ENCODE measurements at places on chromosomes 12 and 14.

- no peak for DNase-seq
Observed at GRCh38 chr12:21906919-21907493, 34.2 kb downstream of the ABCC9 start.

DNA sequence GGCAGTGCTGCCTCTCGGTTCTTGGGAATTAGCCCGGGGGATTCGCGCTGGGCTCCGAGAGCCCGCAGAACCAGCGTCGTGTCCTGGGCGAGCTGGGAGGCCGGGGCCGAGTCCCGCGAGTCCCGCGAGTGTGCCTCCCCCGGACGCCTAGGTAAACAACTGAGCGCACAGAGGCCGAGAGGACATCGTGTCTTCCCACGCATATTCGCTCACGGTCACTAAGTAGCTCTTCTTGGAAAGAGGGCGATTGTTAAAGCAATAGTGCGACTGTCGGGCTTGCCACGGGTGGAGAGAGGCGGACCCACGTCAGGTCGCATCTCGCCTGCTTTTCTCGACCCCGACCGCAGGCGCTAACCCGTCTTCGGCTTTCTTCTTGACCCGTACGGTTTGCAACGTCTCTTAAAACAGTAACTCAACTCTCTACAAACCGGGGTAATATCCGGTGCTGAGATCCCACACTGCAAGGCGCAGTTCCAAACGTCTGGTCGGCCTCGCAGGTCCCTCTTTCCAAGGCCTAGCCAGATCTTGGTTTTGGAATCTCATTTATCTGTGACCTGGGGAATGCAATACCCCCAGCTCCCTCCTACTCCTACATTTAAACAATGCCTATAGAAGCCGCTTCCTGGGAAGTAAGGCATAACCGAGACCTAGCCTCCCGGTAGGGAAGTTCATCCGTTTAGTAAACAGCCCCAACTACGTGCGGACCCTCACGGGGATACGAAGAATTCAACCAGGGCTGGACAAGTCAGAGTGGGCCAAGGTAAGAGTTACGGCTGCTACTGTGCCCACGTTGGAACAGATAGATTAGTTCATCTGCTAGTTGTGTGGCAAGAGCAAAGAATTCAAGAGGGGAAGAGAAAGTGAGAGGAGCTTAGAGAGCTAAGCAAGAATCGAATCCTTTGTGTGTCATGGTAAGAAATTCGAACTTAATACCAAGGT lies 736 bp upstream of the PHLDA1 start:
- no peak for DNase-seq

GRCh38 chr14:24943024-24943423 lies 106.9 kb downstream of the STXBP6 start:
- DNase-seq: no peak

DNA sequence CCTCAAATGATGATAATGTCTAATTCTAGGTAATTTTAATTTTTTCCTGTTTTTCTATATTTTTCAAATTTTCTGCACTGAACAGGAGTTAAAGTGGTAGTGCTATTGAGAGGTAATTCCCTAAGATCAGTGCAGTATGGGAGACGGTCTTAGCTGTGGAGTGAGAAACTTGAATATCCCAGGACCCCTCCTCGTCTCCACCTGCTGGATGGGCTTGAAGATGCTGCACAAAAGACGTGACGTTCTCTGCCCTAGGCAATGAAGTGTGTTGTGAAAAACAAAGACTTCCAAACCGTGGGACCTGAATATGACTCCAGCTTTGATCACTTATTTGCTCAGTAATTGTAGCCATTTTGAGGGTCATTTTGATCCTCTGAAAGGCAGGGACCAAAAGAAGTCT lies 298.1 kb downstream of the VRK1 start:
- no peak for DNase-seq

GRCh38 chr12:106919910-106920544 lies 35.7 kb upstream of the TMEM263 start:
- DNase-seq: no peak

- DNase-seq: no peak
Observed at GRCh38 chr12:62907561-62907960, 27.4 kb downstream of the PPM1H start.

DNA sequence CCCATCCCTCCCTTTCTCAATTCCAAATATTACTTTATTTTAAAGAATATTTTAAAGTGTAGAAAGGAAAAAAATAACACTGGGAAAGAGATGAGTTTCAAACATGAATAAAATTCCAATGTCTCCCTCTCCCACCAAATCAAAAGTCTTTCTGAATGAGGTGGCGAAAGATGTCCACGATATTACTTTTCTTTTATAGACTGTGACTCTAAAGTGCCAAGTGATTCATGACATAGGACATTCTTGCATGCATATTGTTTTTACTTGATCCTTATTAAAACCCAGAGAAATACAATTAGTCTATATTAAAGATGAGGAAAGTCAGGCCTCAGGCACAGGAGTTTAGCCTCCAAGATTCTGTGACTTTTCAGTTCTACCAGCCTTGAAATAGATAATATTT lies 16.0 kb upstream of the LUM start:
- DNase-seq: no peak
